ENCODE measurements at places on chromosomes 1 and 21.

- no peak for DNase-seq
Observed at GRCh38 chr1:99713006-99713405, 53.4 kb downstream of the FRRS1 start.

- no peak for DNase-seq
Observed at GRCh38 chr1:233500106-233500505, 113.8 kb upstream of the KCNK1 start.

DNA sequence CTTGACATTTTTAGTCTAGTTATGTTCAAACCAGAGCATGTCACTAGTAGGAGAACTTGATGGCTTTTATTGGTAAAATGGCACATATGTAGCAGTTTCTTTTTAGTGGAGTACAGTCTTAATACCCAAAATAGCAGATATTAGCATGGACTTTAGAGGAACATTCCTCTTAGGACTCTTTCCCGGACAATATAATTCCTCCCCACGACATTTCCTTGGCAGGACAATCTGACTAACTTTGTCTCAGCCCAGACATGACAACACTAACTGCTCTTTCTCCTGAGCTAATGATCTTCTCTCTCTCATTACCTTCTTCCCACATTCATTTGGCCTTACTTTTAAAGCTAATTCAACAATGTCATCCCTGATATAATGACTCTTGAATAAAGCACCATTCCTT, 62.5 kb downstream of the ADAMTS1 start:
- no peak for DNase-seq

GRCh38 chr21:45167796-45168222, 93.4 kb downstream of the ADARB1 start:
- DNase-seq, result no peak

DNA sequence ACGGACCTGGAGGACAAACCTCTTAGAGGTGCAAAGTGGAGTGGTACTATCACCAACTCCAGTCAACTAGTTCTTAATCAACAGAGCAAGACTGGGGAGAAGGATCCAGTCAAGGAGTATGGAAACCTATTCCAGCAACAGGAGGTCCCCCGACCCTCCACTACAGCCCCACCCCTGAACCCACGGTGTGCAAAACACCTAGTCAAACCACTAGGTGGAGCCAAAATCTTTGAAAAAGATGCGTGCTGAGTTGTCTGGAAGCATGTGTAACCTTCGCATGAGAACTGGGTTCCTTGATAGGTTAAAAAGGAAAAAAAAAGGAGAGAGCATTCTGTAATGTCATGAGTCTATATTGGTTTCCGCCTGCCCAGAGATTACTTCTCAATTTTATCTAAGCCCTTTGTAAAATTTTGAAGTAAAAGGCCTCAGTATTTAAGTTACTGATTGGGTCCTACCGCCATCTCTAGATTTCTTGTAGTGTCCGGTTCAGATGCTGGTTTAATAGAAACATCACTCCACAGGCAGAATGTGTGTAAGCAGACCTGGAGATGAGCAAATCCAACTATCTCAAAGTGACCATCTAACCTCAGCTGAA, 81.9 kb upstream of the HAO2 start:
- DNase-seq, result peak; percentile 27

DNA sequence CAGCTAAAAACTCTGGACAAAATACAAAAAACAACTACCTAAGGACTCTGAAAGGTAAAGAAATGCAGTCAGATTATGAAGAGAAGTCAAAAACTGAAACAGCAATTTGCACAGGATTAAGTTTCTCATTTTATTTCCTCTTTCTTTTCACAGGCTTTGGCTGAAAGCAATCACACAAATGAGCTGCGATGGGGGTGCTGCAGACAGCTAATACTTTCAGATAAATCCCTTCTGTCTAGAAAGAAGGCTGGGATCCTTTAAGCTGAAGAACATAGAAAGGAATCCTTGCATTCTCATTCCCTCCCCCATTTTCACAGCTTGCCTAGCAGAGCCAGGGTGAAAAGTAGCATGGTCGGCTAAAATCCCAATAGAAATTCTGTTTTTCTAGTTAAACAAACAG, 32.0 kb upstream of the PRDX6 start:
- DNase-seq, result no peak

DNA sequence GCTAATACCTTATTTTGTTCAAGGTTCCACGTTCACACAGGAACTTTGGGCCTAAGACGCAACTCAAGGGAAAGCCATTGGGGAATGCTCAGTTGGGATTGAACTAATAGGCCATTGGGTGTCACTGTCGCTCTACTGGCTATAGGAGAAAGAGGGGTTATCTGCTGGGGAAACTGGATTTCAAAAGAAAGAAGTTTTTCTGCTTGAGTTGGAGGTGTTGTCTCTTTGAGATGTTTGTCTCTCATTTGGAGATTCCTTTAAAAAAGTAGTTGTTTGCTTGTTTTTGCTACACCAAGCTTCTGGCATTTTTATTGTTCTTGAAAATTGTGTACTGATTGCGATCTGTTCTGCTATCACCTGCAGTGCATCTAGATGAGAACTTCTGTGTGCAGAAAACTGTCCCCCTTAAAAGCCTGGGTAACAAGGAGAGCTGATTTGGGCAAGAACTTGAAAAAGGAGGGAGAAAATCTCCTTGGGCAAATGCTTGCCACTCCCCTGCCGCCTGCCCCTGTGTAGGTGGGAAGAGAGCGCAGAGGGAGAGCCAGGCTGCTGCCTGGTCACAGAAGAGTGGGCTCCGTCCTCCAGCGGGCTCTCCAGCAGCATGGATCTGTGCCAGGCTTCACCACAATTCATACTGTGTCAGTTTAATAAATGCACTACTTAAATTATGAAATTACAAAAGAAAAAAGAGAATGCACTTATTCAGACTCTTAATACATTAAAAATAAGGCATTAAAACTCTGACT, 39.9 kb downstream of the PEX14 start:
- peak; percentile 50 for DNase-seq

DNA sequence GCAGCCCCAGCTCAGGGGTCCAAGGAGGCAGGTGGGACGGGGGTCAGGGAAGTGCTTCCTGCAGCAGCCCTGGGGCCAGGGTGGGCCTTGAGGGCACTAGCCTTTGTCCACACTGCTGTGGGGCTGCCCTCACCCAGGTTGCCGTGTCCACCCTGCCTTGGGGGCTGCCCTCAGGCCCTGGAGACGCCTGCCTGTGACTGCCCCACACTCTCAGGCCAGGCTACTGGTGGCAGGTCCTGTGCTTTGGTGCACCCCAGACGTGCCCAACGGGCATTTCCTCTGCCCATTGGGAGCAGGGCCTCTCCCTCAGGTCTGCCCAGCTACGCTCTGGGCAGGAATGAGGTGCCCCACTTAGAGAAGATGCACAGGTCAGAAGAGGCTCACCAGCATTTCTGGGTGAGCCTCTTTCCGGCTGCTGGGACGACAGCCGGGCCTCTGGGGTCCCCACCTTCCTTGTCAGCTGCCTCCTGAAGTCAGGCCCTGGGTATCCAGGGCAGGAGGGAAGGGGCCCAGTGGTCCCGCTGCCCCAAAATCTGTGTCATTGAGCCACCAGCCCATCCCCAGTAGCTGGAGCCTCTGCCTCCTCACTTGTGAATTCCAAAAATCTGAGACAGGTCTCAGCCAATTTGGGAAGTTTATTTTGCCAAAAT, 2.7 kb upstream of the MMEL1 start:
- no peak for DNase-seq

GRCh38 chr1:3630161-3630611, 5.4 kb downstream of the TPRG1L start:
- DNase-seq, result peak; percentile 54

DNA sequence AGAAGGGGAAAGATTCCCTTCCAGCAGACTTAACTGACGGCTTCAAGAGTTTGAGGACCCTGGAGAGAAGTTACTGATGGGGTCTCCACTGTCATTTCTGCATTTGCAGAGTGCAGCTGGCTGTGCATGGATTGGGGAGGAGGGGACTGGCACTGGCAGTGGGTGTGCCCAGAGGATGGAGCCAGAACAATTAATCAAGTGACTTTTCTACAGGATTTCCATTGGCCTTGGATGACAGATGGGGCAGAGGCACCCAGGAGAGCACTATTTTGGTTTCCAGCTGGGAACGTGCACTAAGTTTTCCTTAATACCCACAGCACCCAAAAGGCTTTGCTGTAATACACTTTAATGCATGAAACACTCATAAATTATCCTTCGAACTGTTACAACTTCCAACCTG, 1.3 kb downstream of the NGF start:
- no peak for DNase-seq

GRCh38 chr1:26016953-26017545, 4.5 kb upstream of the EXTL1 start:
- DNase-seq, result peak; percentile 62

DNA sequence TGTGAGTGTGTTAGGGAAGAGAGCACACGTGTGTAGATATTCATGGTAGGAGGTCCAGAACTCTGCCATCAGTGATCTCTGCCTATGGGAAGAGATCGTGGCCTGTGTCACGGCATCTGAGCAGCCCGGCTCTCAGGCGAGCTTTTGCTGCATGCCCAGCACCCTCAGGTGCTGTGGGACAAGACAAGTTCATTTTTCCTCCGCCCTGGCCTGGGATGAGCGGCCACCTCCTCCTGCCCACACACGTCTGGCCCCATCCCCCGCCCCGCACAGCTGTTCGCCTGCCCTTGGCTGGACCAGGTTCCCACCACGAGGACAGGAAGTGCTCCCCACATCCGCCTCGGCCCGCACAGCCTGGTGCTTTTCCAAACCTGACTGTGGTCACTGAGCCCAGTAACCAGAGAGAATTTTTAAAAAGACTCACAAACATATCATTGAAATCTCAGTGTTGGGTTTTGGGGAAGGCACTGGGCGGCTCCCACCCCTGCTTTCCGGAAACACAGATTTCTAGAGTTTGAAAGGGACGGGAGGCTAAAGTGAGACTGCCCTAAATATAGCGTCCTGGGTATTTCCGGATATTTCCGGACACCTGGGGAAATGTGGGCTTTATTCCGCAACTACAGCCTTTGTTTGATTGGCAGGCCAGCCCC, 18.0 kb downstream of the BMP8A start:
- peak; percentile 37 for DNase-seq

DNA sequence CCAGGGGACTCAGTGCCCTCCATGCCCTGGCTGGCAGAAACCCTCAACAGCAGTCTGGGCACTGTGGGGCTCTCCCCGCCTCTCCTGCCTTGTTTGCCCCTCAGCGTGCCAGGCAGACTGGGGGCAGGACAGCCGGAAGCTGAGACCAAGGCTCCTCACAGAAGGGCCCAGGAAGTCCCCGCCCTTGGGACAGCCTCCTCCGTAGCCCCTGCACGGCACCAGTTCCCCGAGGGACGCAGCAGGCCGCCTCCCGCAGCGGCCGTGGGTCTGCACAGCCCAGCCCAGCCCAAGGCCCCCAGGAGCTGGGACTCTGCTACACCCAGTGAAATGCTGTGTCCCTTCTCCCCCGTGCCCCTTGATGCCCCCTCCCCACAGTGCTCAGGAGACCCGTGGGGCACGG, 2.8 kb upstream of the TAS1R3 start:
- DNase-seq, result no peak

GRCh38 chr1:53860967-53861411, 22.9 kb upstream of the NDC1 start:
- DNase-seq, result peak; percentile 41

DNA sequence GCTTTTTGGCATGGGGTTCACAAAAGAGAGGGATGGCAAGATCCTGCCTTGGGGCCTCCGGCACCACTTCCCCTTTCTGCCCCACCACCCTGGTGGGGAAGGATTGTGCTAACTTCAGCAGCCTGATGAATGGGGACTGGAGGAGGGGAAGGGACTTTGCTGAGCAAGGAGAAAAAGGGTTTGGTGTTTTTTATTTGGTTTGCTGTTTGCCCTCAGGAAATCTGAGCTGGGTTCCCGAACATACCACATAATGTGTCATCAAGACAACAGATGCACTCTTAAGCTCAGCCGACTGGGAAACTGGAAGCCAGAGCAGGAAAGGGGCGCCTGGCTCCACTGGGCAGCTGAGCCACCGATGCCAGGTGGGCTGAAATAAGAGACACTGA, 19.8 kb downstream of the OLFML2B start:
- peak; percentile 68 for DNase-seq

- no peak for DNase-seq
Observed at GRCh38 chr1:985126-985525, 3.2 kb upstream of the PERM1 start.

DNA sequence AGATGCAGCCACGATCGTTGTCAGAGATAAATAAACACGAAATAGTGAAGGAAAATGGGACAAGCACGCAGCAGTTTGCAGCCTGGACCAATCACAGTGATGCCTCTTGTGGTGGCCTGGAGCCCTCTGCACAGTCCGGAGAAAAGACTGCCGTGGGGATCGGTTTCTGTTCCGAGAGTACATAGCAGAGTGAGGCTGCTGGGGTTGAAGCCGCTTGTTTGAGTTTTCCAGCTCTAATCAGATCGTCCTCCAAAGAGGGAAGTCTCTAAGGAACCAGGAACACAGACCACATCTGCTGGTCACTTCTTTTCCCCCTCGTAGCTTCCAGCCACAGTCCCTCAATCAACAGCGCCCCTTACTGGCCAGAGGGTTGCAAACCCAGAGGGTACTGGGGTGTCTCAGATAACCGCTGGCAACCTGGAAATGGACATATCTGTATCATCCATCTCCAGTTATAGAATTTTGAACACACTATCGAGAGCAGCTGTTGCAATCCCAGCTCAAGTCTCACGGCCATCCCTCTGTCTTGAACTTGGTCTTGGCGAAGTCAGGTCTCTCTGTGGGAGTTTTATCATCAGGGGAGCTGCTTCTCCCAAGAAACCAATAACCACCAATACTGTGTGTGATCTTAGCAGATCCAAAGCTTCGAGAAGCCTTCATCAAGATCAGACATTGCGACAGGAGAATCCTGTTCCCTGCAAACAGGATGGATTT, 57.4 kb downstream of the OLIG1 start:
- peak; percentile 89 for DNase-seq

DNA sequence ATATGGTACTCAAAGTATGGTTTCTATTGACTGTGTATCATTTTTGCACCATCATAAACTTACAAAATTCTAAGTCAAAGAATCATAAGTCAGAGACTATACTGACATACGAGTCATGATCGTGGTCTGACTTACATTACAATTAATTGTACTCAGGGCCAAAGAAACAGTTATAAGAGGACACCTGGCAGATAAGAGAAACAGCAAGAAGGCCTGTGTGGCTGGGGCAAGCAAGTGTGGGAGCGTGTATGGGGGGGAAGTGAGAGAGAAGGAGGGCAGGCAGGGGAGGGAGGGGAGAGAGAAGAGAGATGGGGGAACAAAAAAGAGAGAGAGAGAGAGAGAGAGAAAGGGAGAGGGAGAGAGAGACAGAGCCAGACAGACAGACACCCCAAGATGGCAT, 70.9 kb downstream of the RERE start:
- DNase-seq, result no peak

DNA sequence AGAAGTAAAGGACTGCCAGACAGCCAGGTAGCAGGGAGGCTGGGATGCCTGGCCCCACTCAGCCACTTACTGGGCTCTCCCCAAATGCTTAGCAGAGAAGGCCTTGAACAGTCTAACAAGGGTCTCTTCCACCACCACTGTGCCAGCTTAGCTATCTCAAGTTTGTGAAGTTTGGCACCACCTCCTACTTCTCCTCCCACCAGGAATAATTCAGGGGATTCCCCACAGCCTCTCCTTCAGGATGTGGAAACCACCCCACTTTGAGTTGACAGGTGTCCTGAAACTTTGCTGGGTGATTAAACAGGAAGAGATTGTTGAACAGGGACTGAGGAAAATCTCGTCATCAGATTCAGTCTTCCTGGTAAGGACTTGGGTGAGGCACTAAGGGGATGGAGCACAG, 59.4 kb upstream of the ATP1B1 start:
- DNase-seq, result no peak
